Central memory CD8-positive, alpha-beta T cell (primary cell): ENCODE measurements at places on chromosomes 16 and 17.
A peak's percentile ranks its signal among the peaks of the same experiment; 100 is the strongest.

GRCh38 chr17:82924812-82925211 is 85.0 kb upstream of the ZNF750 start:
- no peak overlapping the region for H3K27ac ChIP-seq
- H3K4me3 ChIP-seq = no peak overlapping the region
- no peak for DNase-seq
- no peaks in the 10 kb centered on the region for H3K27me3 ChIP-seq

GRCh38 chr17:79818026-79818758 is 21.0 kb downstream of the CBX4 start:
- peaks cover 8% of the 10 kb centered on the region for H3K4me1 ChIP-seq
- peaks cover 2% of the 10 kb centered on the region for H3K36me3 ChIP-seq
- peaks cover 31% of the 10 kb centered on the region for H3K27me3 ChIP-seq
- H3K27ac ChIP-seq = no peak overlapping the region

DNA sequence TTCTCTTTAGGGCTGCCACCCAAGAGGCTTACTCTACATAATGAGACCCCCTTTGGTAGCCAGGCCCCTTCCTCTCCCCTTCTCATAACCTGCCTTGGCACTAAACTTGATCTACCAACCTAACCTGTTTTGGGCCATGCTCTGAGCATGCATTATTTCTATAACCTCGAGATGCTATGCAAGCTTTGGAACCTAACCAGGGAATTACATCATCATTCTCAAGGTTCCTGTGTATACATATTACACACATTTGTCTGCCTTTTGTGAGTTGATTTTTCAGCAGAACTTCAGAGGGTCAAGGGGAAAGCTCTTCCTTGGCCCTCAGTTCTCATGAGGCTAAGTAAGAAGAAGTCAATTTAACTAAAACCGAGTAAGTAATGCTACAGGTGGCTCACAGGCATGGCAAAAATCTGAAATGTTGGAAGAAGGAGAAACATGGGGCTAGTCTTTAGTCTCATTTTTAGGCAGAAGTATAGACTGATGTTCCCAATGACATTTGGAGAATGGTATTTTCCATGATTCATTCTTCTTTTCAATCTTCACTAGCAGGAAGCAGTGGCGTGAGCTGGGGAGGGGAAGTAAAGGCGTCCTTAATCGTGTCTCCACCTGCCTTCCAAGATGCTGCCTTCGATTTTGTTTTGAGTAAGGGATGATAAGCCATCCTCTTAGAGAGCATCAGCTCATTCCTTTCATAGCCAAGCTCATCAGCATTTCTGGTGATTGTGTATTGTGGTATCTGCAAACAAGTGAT is 308.4 kb downstream of the ABCC12 start:
- H3K27ac ChIP-seq = no peak overlapping the region
- H3K4me3 ChIP-seq = no peak overlapping the region
- no peak for DNase-seq
- H3K27me3 ChIP-seq = no peaks in the 10 kb centered on the region

- no peak overlapping the region for H3K4me3 ChIP-seq
- H3K36me3 ChIP-seq = peaks cover 1% of the 10 kb centered on the region
- no peak overlapping the region for H3K27ac ChIP-seq
- DNase-seq = no peak
Measured at GRCh38 chr17:353213-353837, 718 bp upstream of the RPH3AL start.

GRCh38 chr16:83285921-83286320 is 521.9 kb upstream of the HSBP1 start:
- peaks cover 1% of the 10 kb centered on the region for H3K36me3 ChIP-seq
- H3K4me3 ChIP-seq = no peak overlapping the region

DNA sequence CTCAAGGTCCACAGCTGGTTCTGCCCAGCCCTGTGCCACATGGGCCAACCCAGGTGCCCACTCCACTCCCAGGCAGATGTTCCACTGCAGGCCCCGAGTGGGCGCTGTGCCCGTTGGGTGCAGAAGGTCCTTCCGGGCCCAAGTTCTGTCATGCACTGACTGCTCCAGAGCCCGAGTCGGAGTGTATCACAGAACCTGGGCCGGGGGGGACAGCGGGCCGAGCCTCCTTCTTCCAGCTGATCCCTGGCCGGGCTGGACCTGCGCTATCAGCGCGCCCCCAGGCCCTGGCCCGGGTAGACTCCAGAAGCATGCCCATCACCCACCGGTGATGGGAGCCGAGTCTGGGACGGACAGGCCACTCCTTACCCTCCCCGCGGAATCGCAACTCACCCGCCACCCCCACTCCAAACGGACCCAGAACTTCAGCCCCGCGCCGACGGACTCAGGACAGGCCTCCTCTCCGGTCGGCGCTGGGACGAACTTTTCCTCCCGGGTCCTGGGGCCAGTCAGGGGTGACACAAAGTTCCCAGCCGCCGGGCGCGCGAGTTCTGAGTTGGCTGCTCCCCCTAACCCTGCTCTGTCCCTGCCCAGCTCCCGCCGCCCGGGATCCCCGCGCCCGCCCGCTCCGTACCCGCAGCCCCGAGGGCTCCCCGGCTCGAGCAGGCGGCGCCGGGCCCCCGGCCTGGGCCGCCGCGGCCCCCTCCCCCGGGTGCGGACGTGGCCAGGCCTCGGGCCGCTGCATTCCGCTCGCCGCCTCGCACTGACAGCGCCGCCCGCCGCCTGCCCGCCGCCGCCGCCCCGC is at the start of gene COPZ2:
COPZ2 (minus strand) TSS at position 762 of the 802 bp plus-strand sequence; CDS start at position 742, 20 bp downstream.
- no peaks in the 10 kb centered on the region for H3K36me3 ChIP-seq
- H3K4me1 ChIP-seq = peaks cover 6% of the 10 kb centered on the region
- DNase-seq = peak; percentile 48
- H3K4me3 ChIP-seq = peak within 1 kb of the TSS; percentile 78
- H3K27ac ChIP-seq = peak within 1 kb of the TSS; percentile 48
- peaks cover 52% of the 10 kb centered on the region for H3K27me3 ChIP-seq

DNA sequence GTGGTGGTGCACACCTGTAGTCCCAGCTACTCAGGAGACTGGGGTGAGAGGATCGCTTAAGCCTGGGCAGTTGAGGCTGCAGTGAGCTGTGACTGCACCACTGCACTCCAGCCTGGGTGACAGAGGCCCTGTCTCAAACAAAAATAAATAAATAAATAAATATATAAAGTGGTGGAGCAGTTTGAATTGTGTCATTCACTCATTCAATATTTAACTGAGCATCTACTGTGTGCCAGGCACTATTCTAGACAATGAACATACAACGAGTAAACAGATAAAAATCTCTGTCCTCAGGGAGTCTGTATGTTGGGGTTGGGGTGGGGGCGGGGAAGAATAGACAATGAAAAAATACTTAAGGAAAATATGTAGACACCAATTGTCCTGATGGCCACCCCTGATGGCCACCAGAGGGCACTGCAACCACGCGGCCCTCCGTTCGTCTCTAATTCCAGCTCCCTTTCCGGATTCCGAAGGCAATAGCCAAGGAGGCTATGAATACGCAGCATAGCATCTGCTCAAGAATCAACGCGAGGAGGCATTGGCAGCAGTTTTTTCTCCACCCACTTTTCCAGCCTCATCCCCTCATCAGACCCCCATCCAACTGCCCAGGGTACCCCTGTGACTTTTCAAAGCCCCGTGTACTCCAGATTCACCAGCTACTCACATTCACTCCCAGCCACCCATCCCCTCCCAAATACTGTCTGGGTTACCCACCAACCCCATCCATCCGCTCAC is 21.4 kb downstream of the QPRT start:
- peak; percentile 70 for DNase-seq
- H3K36me3 ChIP-seq = peaks cover 19% of the 10 kb centered on the region
- H3K4me3 ChIP-seq = peak overlapping the region; percentile 75
- peaks cover 32% of the 10 kb centered on the region for H3K4me1 ChIP-seq
- peak overlapping the region; percentile 98 for H3K27ac ChIP-seq

GRCh38 chr17:48011405-48012150 is 26.0 kb downstream of the COPZ2 start:
- H3K27ac ChIP-seq = no peak overlapping the region
- peaks cover 80% of the 10 kb centered on the region for H3K27me3 ChIP-seq
- DNase-seq = no peak
- peak overlapping the region; percentile 62 for H3K4me3 ChIP-seq
- H3K36me3 ChIP-seq = peaks cover 3% of the 10 kb centered on the region
- peaks cover 6% of the 10 kb centered on the region for H3K4me1 ChIP-seq

- no peak overlapping the region for H3K27ac ChIP-seq
- no peak overlapping the region for H3K4me3 ChIP-seq
- H3K36me3 ChIP-seq = peaks cover 2% of the 10 kb centered on the region
- no peak for DNase-seq
Measured at GRCh38 chr17:80693511-80693910, 148.9 kb downstream of the RPTOR start.

DNA sequence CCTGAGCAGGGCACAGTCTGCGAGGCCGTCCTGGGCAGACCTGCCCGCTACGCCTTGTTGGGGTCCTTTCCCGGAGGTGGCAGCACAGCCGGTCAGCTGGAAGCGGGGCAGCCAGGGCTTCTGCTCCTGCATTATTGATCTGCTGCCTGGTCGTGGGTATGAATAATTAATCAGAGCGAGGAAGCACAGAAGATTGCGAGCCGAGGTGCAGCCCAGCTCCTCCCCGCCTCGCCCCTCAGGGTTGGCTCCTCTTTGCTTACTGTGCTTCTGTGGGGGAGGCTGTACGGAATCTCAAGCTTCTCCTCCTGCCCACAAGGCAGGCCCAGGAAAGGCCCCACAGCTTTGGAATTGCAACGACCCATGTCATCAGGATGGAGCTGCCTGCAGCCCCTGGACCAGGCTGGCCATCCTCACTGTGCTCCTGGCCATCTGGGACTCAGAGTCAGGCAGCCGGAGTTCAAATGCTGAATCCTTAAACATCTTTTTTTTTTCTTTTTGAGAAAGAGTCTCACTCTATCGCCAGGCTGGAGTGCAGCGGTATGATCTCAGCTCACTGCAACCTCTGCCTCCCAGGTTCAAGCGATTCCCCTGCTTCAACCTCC is 25.6 kb downstream of the TRARG1 start:
- H3K27me3 ChIP-seq = peaks cover 8% of the 10 kb centered on the region
- DNase-seq = no peak
- H3K27ac ChIP-seq = no peak overlapping the region
- peaks cover 5% of the 10 kb centered on the region for H3K36me3 ChIP-seq

DNA sequence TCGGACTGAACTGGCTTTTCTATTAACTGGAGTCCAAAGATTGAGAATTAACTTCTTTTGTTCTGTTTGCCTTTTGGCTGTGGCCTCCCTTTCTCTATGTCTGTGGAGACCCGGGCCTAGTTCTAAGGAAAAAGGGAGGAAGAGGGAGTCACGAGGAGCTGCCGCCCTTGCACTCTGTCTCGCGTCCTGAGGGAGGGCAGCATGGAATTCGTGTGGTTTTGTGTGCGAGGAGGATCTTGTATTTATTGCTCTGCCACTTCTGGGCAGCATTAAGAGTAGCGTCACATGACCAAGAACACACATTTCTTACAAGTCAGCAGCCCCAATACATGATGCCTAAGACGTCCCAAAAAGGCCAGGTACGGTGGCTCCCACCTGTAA is 23.6 kb downstream of the METTL22 start:
- peak overlapping the region; percentile 35 for H3K27ac ChIP-seq
- peaks cover 23% of the 10 kb centered on the region for H3K4me1 ChIP-seq
- H3K4me3 ChIP-seq = no peak overlapping the region
- H3K27me3 ChIP-seq = no peaks in the 10 kb centered on the region
- H3K36me3 ChIP-seq = peaks cover 53% of the 10 kb centered on the region

DNA sequence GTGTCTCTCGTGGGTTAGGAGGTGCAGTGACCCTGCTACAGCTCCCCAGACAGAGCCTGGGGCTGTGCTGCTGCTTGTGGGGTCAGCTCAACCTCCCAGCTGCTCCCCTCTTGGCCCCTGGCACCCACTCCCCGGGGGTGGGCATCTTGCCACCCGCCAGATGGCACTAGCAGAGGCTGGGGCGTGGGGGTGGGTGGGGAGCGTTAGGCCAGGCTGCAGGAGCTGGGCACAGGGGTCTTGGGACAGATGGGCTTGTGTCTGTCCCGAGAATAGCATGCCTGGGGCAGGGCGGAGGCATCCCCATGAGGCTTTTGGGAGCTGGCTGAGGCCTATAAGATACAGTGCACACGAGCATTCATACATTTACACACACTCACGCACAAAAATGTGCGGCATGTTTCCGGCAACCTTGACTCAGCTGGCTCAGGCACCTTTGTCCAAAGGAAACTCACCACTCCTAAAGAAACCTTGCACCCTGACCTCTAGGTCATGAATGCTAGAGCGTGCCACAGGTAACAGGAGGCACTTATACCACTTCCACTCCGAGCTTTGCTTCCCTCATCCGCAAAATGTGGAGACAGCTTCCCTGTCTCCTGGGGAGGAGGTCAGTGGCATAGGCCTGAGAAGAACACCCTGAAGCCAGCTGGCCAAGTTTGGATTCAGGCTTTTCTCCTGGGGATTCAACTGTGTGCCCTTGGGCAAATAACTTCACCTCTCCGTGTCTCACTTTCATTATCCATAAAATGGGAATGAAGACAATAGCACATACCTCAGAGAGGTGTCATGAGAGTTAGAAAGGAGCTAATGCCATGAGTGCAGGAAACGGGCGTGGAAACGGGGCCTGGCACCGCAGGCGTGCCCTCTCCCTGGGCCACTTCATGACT is 78.9 kb upstream of the LHX1 start:
- no peak for DNase-seq
- H3K27me3 ChIP-seq = peaks cover 21% of the 10 kb centered on the region

DNA sequence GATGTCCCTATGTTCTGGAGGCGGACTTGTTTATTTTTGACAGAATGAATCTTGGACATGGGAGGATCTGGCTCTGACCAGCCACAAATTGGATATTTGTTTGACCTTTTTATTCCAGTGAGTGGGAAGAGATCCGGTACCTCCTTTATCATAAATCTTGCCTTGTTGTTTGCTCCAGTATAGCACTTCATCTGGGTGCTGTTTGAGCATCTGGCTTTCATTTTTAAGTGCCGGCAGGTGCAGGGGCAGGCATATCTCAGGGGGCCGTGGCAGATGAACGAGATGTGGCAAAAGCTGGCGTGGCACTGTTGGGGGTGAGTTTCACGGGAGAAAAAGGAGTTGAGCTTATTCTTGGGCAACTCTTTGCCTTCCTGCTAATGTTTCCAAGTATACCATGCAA is 37.8 kb downstream of the MSI2 start:
- no peak for DNase-seq
- H3K27me3 ChIP-seq = no peaks in the 10 kb centered on the region
- H3K4me1 ChIP-seq = peaks cover 41% of the 10 kb centered on the region
- H3K27ac ChIP-seq = no peak overlapping the region
- H3K4me3 ChIP-seq = no peak overlapping the region
